ENCODE measurements at places on chromosomes 2 and 18. TPM values are rescaled to one million over a fixed set of nuclear protein-coding genes. Genes with fewer than 3 reads are reported as not detected.

DNA sequence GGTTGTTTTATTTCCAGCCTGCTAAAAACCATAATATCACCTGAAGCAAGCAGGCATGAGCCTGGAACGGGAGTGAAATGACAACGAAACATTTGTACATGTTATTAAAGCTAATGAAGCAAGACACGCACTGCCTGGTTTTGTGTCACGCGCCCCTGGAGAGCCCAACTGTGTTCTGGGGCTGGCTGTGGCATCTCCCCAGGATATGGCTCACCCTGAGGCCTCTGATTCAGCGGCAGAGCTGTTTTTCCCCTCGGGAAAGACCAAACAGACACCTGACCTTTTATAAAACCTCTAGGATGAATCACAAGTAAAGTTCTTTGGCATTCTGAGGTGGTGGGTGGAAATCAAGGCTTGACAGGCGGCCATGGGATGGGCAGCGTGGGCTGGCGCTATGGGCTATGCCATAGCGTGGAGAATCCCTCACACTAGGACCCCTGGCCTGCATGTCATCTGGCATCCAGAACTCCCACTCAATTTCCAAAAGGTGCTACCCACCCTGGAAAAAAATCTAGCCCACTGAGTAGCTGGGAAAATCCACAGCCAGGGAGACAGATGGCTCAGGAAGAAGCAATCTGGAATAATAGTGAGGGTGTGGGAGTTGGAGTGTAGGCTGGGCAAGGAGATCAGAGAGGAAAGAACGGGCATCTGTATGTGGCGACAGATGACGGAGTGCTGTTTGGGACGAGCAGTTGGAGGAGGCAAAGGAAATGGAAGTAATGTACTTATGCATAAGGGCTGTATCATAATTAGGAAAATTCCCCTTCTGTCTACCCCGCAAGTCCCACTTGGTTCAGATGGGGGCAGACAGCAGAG lies 262.0 kb downstream of the AFF3 start:
- no peak for DNase-seq

- no peak for DNase-seq
Measured at GRCh38 chr2:161146996-161147395, 13.2 kb upstream of the TANK start.

- no peak for DNase-seq
Measured at GRCh38 chr2:215417400-215417951, 18.4 kb downstream of the FN1 start.

GRCh38 chr2:555164-555922 lies 121.9 kb downstream of the TMEM18 start:
- DNase-seq: peak; percentile 46

DNA sequence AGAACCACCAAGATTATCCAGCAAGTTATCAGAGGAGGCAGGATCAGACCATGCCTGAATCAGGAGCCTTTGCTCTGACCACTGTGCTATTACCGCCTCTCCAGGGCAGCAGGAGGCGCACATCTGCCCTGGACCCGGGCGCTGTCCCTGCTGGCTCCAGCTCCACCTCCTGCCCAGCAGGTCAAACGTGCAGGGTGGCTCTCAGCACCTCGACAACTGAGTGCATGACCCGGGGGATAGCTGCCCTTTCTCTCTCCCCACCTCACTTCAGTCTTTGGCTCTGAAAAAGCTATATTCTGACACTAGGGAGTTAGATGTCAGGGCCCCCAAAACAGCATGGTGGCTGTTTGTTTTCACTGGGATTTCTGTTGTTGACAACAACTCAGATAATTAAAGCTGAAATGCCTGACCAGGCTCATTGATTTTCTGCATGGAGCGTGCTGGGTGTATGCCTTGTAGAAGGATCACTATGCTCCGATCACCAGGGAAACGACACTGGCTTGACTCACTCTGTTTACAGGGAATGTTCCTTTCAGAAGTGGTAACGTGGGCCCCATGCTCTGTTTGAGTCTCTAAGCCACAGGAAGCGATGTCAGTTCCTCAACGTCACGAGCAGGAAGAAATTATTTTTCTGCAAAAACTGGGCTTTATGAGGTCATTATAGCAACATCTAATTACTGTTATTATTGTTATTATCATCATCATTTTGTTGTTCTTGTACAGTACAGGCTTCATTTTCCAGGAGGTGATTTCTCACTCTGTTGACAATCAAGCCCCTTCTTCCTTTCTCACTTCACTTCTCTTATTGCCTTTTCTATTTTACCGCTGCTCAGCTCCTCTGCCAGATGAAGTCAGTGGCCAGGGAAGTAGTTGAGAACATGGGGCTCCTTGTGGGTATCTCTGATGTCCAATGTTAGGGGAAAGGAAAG lies 125.6 kb downstream of the PLB1 start:
- DNase-seq: peak; percentile 68

GRCh38 chr18:40357536-40357935 lies 1597.5 kb upstream of the PIK3C3 start:
- DNase-seq: no peak

DNA sequence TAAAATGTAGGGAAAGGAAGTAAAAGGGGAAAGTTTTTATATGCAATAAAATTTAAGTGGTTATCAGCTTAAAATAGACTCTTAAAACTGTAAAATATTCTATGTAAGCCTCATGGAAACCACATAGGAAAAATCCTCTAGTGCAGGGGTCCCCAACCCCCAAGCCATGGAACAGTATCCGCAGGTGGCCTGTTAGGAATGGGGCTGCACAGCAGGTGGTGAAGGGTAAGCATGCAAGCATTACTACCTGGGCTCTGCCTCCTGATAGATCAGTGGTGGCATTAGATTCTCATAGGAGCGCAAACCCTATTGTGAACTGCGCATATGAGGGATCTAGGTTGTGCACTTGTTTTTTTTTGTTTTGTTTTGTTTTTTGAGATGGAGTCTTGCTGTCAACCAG lies 1409.3 kb upstream of the CDH2 start:
- no peak for DNase-seq

DNA sequence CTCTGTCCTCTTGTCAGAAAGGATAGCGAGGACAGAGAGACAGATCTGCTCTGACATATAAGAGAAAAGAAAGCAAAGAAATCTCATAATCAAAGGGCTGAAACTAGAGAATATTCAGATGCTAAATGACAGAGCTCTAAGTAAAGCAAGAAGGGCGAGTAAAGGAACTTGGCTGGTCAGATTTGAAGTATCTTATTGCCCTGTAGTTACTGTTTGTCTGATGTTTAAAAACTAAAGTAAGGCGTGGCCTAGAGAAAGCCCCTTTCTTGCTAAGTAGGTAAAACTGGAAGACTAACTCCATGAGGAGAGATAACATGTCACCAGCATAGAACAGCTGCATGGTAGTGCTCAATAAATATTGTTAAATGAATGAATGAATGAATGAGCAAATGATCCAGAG lies 70.0 kb downstream of the CRACDL start:
- DNase-seq: no peak

- no peak for DNase-seq
Measured at GRCh38 chr2:159518321-159519005, 97.9 kb downstream of the BAZ2B start.

DNA sequence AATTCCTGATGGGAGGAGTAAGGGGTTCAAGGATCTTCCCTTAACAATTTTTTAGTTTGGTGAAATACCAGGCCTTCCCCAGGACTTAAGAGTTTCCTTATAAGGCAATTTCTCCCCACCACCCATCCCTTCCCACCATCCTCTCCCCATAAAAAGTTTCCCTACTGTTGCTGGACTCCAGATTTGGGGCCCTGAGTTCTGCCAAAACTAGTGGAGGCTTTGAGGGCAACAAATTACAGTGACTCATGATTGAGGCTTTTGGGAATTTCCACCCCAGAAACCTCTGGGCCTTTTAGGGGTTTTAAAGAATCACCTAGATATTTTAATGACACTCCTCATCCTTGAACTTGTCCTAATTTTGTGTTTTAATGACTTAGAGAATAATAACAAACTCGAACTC lies 14.3 kb upstream of the EN1 start:
- no peak for DNase-seq

- no peak for DNase-seq
Measured at GRCh38 chr2:194946826-194947225, 710.2 kb upstream of the SLC39A10 start.

- DNase-seq: no peak
Measured at GRCh38 chr2:22078701-22079100, 954.9 kb downstream of the TDRD15 start.

GRCh38 chr2:164898475-164898874 lies 56.9 kb downstream of the SLC38A11 start:
- no peak for DNase-seq

- DNase-seq: no peak
Measured at GRCh38 chr2:169178804-169179390, 109.5 kb downstream of the DHRS9 start.

- DNase-seq: no peak
Measured at GRCh38 chr18:56062931-56063330, 474.9 kb upstream of the TCF4 start.

GRCh38 chr2:180742801-180743200 lies 237.6 kb upstream of the UBE2E3 start:
- no peak for DNase-seq

DNA sequence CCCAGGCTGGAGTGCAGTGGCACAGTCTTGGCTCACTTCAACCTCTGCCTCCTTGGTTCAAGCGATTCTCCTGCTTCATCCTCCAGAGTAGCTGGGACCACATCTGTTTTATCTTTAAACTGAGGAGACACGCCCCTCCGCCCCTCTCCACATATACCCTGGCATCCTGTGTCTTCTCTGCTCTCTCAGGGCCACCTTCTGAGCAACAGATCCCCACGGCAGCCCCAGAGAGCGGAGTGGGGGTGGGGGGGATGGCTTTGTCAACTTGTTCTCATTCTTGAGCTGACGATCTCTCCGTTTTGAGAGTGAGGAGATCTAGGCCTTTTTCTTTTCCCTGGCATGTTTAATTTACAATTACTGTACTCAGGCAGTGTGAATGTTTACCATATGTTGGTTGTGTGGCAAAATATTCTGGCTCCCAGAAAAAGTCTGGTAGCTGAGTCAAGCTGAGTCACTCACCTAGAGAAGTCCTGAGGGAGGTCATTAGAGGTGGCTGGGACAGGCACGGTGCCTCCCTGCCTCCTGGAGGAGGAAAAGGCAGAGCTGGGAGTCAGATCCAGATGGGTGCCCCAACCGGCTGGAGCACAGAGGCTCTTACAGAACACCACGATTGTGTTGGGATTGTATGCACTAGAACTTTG lies 19.5 kb upstream of the ID2 start:
- no peak for DNase-seq

DNA sequence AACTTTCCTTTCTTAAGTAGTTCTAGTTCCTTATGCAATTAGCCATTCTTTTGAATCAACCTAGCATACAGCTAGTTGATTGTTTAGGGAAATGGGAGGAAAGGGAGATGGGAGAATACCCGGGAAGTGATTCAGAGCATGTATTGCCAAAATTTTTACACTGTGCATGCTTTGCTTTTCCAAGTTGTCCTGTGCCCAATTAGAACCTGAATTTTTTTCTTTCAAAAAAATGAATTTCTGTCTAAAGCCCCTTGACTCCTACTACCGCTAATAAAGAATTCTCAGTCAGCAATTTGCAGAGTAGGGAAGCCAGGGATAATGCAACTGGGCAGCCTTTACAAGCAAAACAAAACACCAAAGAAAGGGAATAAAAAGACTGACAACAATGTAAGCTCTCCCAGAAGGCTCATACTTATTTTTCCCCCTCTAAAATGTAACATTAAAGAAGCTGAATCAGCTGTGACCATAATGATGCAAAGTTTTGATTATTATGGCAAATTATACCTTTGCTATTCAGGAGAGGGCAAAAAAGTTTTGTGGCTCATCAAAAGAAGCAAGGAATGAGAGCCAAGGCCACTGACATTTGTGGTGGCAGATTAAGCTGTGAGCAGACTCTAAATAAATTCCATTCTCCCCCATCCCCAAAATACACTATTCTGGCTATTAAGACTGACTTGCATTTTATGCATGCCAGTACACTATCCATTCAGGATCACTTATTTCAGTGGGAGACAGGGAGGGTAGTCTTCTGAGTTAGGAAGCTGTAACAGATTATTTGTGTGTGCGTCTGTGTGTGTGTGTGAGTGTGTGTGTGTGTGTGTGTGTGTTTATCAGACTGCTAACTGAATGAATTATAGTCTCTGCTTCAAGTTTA lies 174.3 kb downstream of the ERBB4 start:
- DNase-seq: no peak

- DNase-seq: no peak
Measured at GRCh38 chr2:54579682-54580620, 123.8 kb downstream of the SPTBN1 start.

- DNase-seq: no peak
Measured at GRCh38 chr18:5510135-5510846, 33.5 kb downstream of the EPB41L3 start.

DNA sequence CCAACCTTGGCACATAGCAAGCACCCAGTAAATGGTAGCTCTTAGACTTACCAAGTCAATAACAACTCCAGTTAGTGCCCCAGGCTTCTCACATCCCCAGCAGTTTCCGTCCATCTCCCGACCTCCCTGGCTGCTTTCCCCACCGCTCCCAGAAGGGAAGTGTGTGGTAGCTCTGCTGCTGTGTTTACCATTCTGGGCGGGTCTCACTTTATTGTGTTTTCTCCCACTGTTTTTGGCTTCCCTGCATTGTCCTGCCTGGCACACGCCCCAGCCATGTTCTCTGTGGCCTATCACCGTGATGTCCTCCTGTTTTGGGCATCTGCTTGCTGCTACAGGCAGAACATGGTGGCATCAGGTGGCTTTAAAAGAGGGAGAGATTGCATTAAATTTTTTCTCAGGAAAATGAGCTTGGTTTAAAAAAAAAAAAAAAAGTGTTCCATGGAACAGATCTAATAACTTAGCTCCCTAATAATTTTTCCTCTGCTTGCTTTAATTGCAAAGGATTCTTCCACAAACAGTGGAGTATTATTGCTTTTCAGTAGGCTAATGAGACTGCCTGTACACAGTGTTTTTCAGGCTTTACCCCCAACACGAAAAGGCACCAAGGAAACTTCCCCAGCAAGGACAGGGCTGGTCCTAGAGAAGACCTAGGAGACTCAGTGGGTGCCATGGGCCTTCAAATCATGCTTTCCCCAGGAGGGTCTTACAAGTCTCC lies 8.0 kb upstream of the COX7A2L start:
- no peak for DNase-seq

DNA sequence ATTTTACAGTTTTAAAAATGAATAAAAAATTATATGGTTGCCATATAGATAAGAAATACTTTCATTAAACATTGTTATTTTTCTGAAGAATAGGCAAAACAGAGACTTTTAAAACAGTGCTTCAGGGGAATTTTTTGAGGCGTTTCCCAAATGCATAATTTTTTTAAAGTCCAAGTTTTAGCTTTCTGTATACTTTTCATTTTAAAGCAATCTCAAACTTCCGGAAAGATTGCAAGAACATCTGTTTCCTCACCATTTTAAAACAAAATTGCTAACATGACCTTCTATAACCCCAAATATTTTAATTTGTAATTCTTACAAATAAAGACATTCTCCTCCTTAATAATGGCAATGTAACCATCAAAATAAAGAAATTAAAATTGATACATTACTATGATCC lies 15.1 kb upstream of the MBD2 start:
- no peak for DNase-seq

POU3F3 gene
- polyA plus RNA-seq: not detected

CHRND gene
- polyA plus RNA-seq: 0.15 TPM

CCDC141 gene
- 2.3 TPM for polyA plus RNA-seq

RGPD4 gene
- not detected for polyA plus RNA-seq

ATG9A gene
- polyA plus RNA-seq: 38.7 TPM

TUBA3D gene
- polyA plus RNA-seq: 1.5 TPM
